ENCODE measurements at places on chromosomes 6 and 20. TPM values are rescaled to one million over a fixed set of nuclear protein-coding genes. Genes with fewer than 3 reads are reported as not detected.

- DNase-seq: no peak
These were observed 120.1 kb upstream of the TCF21 start for GRCh38 chr6:133768656-133769295.

GRCh38 chr6:71287038-71287437, 1.6 kb upstream of the OGFRL1 start:
- DNase-seq: no peak

DNA sequence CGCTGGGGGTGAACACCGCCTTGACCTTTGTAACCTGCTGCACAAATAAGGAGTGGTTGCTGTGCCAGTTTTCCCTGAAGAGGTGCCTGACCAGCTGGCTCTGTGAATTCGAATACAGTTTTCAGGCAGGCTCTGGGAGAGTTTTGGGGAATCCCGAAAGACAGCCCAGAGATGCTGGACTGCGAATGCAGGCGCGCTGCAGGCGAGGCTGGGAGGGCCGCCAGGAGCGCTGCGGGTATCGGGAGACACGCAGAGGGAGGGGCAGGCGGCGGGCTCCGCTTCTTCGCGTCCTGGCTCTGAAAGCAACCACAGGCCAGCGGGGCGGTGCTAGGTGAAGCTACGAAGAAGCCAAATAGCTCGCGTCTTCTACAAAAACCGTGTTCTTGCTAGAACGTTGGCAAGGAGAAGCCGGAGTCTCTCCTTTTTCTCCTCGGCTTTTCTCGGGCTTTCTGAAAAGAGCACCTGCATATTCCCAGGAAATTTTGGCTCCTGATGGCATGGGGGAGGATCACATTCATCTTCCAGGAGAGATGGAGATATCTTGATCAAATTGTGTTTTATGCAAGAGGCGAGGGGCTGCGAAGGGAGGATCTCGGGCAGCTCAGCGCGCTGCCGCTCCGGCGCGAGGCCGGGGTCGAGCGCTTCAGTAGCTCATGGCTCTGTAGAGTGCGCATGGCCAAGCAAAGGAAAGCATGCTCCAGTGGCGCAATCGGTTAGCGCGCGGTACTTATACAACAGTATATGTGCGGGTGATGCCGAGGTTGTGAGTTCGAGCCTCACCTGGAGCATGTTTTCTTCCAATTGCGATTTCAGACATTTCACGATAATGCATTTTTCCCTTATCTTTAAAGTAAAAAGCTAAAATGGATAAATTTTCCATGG, 158.1 kb upstream of the ZNF184 start:
- DNase-seq: no peak

DNA sequence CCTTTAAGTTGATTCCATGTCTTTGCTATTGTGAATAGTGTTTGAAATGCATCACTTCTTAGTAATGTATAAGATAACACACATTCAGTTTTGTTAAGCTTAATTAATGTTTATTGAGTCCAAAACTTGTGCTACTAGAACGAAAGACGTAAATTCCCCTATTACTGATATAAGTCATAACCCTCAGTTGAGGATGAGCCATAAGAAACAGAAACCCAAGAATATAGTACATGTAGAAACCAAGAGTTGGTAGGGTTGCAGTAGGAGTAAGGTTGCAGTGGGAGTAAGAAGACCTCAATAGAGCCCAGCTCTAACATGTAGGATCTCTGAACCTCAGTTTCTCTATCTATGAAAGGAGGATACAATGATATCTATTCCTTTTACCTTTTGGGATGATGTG, 19.3 kb downstream of the CITED2 start:
- no peak for DNase-seq

IL20RA gene
- total RNA-seq: 4.4 TPM

C4B gene
- total RNA-seq: 4.7 TPM
